Subcutaneous preadipocyte (primary cell): ENCODE measurements at places on chromosomes 11 and 22. TPM values are rescaled to one million over a fixed set of nuclear protein-coding genes. Genes with fewer than 3 reads are reported as not detected.

Gene HBE1
- not detected in 2 replicates for total RNA-seq

Gene OSM
- total RNA-seq: not detected in 2 replicates

Gene GDPD4
- total RNA-seq: not detected in 2 replicates

Gene SELENOM
- total RNA-seq: 30.1 and 74.2 TPM in 2 replicates

Gene SLC5A12
- under 0.01 TPM in 1 of 2 replicates, not detected in the other for total RNA-seq

Gene CHRDL2
- not detected in 2 replicates for total RNA-seq

Gene MYO7A
- total RNA-seq: under 0.01 TPM in 1 of 2 replicates, not detected in the other
